ENCODE measurements at places on chromosomes 16 and 17.

GRCh38 chr16:57606847-57607501 lies 21.5 kb upstream of the ADGRG1 start:
- peak; percentile 67 for DNase-seq

DNA sequence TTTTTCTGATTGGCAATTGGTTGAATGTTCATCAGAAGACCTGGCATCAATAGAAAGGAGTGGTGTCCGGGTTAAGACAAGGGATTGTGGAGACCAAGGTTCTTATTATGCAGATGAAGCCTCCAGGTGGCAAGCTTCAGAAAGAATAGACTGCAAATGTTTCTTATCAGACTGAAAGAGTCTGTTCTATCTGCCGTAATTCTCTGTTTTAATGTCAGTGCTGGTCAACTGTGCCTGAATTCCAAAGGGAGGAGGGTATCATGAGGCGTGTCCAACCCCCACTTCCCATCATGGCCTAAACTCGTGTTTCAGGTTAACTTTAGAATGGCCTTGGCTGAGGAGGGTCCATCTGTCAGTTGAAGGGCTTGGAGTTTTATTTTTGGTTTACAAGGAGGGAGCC lies 60.4 kb upstream of the AKTIP start:
- DNase-seq: no peak

DNA sequence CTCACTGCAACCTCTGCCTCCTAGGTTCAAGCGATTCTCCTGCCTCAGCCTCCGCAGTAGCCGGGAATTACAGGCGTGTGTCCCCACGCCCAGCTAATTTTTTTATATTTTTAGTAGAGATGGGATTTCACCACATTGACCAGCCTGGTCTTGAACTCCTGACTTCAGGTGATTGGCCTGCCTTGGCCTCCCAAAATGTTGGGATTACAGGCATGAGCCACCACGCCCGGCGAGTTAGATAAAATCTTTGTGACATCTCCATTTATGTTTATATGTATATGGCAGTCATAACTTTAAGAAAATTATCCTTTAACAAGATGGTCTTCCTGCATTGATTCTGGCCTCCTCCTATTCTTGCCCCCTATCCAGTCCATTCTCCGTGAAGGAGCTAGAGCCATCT lies 24.0 kb downstream of the CCDC42 start:
- no peak for DNase-seq

DNA sequence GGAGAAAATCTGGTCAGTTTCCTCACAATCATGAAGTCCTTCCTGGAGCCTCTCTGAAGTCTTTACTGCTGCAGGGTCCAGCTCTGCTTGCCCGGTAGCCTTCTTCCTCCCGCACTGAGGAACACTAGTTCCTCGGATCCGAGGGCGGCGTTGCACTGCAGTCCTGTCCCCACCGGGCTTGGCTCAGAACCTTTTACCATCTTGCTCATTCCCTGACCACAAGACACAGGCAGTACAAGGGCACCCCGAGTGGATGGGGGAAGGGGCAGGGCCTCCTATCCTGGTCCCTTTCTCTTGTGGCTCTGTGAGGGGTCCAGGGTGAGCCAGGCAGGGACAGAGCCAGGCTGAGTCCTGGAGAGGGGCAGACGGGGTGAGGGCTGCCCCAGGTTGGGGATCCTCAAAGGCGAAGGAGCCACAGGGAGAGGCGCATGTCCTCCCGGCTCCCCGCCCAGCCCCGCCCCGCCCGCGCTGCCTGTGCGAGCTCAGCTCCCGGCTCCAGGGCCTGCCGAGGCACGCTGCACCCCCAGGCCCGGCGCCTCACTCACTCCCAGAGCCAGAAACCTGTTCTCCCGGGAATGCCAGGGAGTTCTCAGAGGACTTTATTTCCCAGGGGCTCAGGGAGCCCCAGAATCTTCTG lies 1.5 kb downstream of the FOXN1 start:
- DNase-seq: no peak

DNA sequence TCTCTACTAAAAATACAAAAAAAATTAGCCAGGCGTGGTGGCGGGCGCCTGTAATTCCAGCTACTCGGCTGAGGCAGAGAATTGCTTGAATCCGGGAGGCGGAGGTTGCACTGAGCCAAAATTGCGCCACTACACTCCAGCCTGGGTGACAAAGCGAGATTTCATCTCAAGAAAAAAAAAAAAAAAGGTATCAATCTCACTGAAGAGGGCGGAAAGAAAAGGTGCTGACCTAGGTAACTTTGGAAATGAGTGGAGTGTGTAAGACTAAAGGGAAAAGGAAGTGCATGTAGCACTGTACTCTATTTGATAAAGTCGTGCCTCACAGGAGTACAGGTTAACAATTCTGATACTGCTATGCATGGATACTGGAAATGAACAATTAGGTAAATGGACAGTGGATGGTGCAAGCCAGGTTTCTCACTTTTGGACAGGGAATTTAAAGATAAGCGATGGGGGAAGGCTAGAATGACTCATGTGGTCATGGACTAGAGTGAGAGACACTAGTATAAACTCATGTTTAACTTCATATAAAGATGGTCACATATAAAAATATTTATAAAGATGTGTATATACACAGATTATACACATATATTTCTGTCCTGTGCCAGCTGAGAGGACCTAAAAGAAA lies 142.9 kb downstream of the CDK5R1 start:
- DNase-seq: no peak

DNA sequence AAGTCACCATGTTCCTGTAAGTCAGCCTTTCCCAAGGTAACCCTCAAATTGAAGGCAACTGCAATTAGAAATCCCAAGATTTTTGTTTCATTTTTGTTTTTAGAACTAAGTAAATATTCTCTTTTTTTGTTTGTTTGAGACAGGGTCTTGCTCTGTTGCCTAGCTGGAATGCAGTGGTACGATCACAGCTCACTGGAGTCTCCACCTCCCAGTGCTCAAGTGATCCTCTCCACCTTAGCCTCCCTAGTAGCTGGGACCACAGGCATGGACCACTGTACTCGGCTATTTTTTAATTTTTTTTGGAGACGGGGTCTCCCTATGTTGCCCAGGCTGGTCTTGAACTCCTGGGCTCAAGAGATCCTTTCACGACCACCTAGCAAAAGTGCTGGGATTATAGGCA lies 10.6 kb upstream of the LRRC59 start:
- no peak for DNase-seq

GRCh38 chr17:81808778-81809555 lies 5.0 kb downstream of the GCGR start:
- peak; percentile 42 for DNase-seq

DNA sequence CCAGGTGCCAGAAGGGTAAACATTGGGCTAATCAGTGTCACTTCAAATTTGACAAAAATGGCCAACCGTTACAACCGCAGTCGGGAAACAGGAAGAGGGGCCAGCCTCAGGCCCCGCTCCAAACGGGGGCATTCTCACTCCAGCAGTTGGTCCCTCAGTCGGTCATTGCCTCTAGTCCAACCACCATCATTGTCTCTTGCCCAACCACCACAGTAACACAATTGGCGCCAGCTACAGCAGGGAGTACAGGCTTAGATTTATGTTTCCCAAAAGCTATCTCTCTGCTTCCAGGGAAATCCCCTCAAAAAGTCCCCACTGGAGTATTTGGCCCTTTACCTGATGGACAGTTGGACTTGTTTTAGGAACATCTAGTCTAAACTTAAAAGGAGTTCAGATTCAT lies 20.3 kb downstream of the ALOX15B start:
- no peak for DNase-seq

DNA sequence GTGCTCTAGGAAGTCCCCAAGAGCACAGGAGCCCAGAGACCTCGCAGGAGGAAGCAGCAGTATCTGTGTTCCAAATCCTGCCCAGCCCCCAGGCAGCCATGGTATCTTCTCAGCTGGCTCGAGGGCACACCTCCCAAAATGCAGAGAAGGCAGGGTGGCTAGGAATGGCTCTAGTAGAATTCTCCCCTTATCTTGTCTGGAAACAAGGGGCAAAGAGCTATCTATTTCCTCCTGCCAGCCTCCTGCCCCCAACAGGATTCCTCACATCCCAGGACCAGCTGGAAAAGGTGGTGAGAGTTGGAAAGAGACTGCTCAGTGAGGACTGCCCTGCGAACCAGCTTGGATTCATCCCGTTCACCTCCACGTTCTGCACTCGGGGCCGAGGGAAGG lies 8.6 kb upstream of the TSPOAP1 start:
- DNase-seq: peak; percentile 58

DNA sequence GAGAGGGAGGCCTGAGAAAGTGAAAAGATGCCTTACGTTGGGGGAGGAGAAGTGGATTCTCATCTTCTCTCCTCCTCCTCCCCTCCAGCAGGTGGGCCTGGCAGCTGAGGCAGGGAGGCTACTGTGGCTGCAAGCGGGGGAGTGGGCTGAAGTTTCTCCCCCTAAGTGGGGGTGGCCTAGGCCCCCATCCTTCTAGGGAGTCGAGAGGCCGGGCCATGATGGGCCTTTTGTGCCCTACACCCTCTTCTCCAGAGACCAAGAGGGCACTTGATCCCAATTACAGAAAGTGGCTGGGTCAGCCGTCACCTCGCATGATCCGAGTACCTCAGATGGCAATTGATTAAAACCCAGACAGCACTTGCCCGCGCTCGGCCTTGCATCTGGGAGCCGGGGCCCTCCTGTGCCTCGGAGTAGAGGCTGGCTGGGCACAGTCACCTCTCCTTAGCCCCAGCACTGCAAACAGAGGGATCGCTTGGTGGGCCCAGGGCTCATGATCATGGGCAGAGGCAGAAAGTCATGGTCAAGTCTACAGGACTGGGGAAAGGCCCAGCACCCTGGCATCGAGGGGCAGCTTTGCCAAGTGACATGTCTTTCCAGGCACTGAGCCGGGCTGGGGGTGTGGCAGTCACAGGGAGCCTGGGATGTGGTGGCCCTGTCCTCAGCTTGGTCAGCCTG lies 78.3 kb downstream of the IRX5 start:
- no peak for DNase-seq

DNA sequence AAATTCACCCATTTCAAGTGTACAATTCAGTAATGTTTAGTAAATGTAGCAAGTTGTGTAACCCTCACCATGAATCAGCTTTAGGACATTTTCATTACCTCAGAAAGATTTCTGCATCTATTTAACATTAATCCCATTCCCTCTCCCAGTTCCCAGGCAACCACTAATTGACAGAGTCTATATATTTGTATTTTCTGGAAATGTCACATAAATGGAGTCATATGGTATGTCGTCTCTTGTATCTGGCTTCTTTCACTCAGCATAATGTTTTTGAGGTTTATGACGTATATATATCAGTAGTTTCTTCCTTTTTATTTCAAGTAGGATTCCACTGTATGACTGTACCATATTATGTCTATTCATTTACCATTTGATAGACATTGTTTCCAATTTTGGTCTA lies 199.8 kb downstream of the CYB561 start:
- no peak for DNase-seq

DNA sequence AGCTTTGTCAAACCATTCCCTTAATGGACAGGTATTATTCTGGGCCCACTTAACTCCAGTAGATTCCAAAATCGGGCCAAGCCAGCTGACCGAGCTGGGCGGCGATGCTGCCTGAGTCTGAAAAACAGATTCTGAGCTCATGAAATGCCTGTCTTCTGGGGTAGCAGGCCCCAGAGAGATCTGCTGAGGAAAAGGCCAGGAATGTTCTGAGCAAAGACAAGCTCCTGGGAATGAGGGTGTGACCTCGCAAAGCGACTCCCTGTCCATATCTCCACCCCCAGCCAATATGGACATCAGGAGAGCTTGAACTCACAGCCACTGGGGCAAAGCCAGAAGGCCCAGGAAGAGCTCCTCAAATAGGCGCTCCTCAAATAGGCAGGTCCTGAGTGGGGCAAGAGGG lies 23.7 kb downstream of the ZNF423 start:
- DNase-seq: no peak

GRCh38 chr16:84970447-84971127 lies 40.7 kb downstream of the ZDHHC7 start:
- peak; percentile 77 for DNase-seq

All from RPMI8226 (cell line).